Omental fat pad (tissue), 4 donors: ENCODE measurements at places on chromosomes 7 and 10.

GRCh38 chr10:85851934-85852333 lies 514.7 kb downstream of the GRID1 start:
- no peak for DNase-seq

- no peak for DNase-seq
Measured at GRCh38 chr10:77392851-77393250, 244.8 kb downstream of the KCNMA1 start.

- no peak for DNase-seq
Measured at GRCh38 chr7:155850766-155851678, 38.8 kb upstream of the SHH start.

DNA sequence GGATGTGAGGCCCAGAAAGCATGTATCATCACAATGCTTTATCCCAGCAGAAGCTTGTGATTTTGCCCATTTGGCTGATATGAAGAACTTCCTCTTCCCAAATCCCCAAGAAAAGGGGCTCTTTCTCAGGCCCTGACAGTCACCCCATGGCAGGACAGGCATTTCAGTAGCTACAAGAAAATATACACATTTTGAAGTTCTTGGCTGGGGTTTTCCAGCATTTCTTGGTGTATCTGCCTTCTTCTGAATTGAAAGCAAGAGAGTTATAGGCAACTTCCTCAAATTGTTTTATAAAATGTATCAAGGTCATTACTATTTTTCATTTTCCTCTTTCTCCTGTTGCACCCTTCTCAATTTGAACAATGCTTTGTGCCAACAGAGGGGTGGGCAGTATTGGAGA lies 63.3 kb upstream of the PDLIM1 start:
- DNase-seq: no peak

- no peak for DNase-seq
Measured at GRCh38 chr10:115026056-115026745, 67.0 kb upstream of the ATRNL1 start.

DNA sequence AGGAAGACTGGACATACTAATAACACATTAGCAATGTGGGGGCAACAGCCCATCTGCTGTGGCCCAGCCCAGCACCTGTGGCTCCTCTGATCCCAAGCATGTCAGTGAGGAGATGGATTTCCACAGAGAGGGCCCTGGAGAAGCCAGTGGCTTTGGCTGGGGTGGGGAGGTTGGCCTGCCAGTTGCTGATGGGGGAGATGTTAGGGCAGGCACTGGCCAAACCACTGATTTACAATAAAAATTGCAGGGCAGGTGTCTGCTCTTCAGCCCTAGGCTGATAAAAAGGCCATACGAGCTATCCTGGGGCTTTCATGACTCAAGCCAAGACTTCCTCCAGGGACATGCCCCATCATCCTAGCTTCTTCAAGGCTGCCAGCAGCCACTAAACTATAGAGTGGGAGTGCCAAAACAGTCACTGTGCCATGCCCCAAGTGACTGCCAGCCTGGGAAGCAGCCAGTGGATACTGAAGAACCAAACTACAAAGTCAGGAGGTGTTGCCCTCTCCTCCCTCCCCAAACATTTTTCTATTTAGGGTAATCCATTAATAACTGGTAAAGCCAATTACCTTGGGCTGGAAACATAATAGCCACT lies 37.8 kb downstream of the DPCD start:
- no peak for DNase-seq

GRCh38 chr7:27200761-27201579 lies 1.1 kb upstream of the HOXA13 start:
- DNase-seq: no peak

DNA sequence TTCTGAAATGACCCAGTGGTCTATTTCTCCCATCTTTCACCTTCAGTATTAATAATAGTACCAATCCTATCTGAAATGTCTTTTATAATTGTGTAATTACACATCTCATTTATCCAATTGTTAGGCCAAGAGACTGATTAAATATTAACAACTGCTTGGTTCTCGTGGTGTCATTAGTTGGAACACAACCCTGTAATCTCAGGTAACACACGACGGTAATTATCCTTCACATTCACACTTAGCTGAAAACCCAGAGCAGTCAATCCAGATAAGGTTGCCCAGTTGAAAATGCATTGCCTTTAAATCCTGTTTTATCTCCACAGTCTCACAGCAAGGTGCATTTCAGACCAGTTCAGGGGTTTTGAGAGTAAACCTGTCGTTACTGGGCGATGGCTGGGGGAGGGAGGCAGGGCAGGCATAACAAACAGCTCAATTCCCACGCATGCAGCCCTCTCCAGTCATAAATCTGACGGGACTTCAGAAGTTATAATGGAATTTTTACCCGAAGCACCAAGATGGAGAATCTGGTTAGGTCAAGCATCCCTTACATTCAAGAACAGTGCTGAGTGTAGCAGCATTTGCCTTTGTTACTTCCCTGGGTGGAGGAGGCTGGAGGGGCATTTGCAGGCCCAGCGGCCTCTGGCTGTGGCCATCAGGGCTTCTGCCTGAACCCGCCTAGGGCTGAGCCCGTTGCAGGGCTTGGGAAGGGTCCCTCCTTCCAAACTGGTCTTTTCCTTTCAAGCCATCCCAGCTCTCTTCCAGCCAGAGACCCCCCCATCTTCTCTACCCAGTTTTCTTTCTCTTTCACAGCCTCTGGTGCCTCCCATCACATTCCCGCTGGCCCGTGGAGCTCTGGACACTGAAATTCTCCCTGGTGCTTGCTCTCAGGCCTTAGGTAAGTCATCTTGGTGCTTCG lies 201.0 kb upstream of the LYZL2 start:
- DNase-seq: no peak

DNA sequence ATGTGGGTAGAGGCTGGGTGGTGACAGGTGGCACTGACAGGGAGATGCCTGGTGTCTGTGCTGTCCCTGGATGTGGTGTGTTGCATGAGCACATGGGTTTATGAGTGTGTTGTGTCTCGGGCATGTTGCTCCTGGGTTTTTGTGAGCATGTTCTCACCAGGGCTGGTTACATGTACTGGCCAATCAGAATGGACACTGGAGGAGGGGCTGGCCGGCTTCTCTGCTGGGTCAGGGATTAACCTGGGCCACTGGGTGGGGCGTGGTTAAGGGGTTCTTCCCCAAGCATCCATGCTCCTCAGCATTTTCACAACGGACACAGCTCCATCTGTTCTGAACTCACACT lies 20.8 kb upstream of the VOPP1 start:
- no peak for DNase-seq

DNA sequence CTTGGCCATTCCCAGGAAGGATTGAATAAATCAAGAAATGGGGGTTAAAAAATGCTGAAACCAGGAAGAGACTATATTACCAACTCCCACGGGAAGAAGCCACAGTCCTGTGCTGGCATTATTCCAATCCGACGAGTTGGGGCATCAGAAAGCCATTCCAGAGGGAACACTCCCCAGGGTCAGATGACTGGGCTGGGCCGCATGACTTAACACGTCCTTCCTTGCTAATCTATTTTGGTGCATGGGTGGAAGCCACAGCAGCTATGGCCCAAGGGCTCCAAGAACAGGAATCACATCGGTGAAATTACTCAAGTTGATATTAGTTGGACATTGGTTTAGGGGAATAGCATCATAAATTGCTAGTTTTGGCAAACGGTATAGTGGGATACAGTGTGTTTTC lies 592.9 kb upstream of the NRP1 start:
- DNase-seq: no peak

- DNase-seq: no peak
Measured at GRCh38 chr7:117621075-117621618, 141.3 kb downstream of the CFTR start.

DNA sequence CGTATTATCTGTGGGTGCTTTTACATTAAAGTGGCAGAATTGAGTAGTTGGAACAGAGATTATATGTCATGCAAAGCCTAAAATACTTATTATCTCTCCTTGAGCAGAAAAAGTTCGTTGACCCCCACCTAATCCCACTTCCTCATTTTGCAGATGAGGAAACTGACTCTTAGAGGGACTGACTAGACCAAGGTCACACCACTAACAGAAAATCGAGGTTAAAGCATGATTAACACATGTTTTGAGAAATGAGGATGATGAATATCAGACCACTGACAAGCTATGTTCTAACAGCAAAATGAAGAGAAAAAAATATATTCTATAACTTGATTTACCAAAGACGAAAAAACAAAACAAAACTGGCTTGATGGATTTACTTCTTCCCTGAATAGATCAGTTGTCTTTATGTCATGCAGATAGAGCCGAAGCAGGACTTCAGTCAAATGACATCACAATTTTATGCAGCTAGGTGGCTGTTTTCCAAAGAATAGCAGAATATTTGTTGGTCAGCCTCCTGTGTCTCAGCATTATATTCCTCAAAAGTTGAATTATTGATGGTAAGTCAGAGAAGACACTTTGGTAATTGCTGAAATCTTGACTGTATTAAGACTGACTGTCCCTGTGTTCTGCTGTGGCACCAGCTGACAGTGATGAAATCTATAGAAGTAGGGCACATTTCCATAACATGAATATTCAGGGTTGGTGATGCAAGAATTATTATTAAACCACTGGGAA lies 24.2 kb upstream of the SMIM30 start:
- DNase-seq: no peak

GRCh38 chr7:157267956-157268355 lies 68.8 kb upstream of the DNAJB6 start:
- no peak for DNase-seq

- DNase-seq: no peak
Measured at GRCh38 chr10:48526011-48526821, 78.7 kb downstream of the ARHGAP22 start.

- DNase-seq: no peak
Measured at GRCh38 chr10:8640878-8641277, 586.4 kb downstream of the GATA3 start.

- no peak for DNase-seq
Measured at GRCh38 chr7:99140813-99141212, 3.1 kb downstream of the SMURF1 start.

GRCh38 chr10:105797234-105797890 lies 1156.3 kb downstream of the SORCS3 start:
- DNase-seq: no peak
